ENCODE measurements at places on chromosomes 2 and 18.

- H3K4me1 ChIP-seq: no peaks in the 10 kb centered on the region
- no peaks in the 10 kb centered on the region for H3K36me3 ChIP-seq
- no peak for DNase-seq
- H3K27me3 ChIP-seq: no peaks in the 10 kb centered on the region
Measured at GRCh38 chr2:196370381-196370780, 199.0 kb upstream of the STK17B start.

GRCh38 chr18:66575263-66575662 lies 28.6 kb downstream of the CDH19 start:
- H3K4me3 ChIP-seq: no peak overlapping the region
- no peaks in the 10 kb centered on the region for H3K27me3 ChIP-seq
- no peak overlapping the region for H3K27ac ChIP-seq
- no peaks in the 10 kb centered on the region for H3K36me3 ChIP-seq
- DNase-seq: no peak
- no peaks in the 10 kb centered on the region for H3K4me1 ChIP-seq

DNA sequence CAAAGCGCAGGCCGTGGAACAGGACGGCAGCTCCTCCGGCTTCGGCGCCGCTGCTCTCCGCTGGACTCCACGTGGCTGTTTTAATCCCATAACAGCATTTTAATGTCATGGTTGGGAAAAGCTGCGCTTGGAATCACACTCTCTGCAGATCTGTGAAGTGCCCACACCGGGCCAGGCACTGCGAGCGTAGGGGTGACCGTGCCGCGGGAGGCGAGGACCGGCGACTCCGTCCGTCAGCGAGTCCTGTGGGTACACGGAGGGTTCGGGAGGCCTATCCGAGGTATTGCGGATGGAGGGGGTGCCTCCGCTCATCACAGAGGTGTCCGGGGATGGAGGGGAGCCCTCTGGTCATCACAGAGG lies 198.0 kb upstream of the SALL3 start:
- no peak overlapping the region for H3K4me3 ChIP-seq
- H3K27ac ChIP-seq: no peak overlapping the region
- DNase-seq: no peak
- H3K36me3 ChIP-seq: no peaks in the 10 kb centered on the region

DNA sequence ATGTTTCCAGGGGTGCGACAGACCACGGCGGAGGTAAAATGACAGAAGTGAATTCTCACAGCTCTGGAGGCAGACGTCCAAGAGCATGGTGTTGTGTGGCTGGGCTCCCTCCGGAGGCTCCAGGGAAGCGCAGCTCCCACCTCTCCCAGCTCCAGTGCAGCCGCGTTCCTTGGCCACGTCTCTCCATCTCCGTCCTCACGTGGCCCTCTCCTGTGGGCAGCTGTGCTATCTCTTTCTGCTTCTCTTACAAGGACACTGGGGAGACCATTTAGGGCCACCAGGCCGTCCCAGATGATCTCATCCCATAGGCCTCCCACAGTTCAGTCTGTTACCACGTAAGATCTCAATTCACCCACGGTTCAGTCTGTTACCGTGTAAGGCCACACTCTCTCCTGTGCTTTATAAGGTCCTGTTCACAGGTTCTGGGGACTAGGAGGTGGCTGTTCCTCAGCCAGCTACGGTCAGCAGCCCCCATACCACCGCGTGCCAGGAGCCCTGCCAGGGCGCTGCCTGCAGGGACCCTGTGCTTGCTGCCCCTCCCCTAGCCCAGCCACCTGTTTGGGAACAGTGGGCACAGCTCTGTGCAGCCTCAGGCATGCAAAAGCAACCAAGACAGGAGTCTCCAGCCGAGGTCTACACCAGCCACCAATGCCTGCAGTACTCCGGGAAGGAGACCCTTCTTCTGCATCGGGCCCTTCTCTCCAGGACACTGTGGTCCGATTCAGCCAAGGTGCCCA lies 2.9 kb upstream of the MAB21L4 start:
- no peak for DNase-seq
- no peaks in the 10 kb centered on the region for H3K36me3 ChIP-seq
- no peaks in the 10 kb centered on the region for H3K27me3 ChIP-seq
- H3K27ac ChIP-seq: no peak overlapping the region

- H3K4me3 ChIP-seq: no peak overlapping the region
- H3K27ac ChIP-seq: no peak overlapping the region
- peaks cover 7% of the 10 kb centered on the region for H3K4me1 ChIP-seq
Measured at GRCh38 chr2:96554293-96555145, 18.0 kb downstream of the ARID5A start.

GRCh38 chr2:141316606-141317005 lies 814.2 kb downstream of the LRP1B start:
- no peak overlapping the region for H3K27ac ChIP-seq
- no peaks in the 10 kb centered on the region for H3K4me1 ChIP-seq
- no peaks in the 10 kb centered on the region for H3K36me3 ChIP-seq
- no peak for DNase-seq
